Activated naive CD4-positive, alpha-beta T cell (primary cell): ENCODE measurements at places on chromosomes 7 and 10.

DNA sequence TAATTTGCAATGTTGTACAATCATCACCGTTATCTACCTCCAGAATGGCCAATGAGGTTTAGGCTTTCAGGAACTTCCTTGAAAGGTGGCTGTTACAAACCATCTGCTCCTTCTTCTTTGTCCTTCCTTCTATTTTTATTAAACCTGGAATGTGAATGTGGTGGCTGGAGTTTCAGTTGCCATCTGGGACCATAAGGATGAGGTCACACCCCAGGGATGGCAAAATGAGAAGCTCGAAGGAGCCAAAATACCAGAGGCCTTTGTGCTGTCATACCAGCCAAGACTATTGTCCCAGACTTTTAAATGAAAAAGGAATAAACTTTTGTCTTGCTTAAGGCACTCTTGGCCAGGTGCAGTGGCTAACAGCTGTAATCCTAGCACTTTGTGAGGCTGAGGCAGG lies 30.9 kb upstream of the LMTK2 start:
- no peak for DNase-seq

DNA sequence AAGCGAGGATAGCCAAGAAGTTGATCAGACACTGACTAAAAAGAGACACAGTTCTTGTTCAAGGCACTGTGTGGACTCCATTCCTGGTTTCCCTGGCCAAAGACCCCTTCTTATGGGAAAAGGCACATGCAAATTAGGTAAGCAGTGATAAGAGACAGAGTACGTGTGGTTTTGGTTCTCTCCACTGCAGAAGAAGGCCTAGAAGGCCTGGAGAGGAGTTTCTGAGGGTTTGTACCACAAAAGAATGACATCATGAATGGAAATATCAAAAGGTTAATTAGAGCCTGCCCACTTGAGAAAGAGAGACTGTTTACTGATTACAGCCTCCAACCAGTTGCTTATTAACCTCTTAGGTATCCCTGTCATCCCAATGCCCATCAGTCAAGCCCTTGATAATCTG lies 137.5 kb downstream of the ZNF365 start:
- DNase-seq = no peak

DNA sequence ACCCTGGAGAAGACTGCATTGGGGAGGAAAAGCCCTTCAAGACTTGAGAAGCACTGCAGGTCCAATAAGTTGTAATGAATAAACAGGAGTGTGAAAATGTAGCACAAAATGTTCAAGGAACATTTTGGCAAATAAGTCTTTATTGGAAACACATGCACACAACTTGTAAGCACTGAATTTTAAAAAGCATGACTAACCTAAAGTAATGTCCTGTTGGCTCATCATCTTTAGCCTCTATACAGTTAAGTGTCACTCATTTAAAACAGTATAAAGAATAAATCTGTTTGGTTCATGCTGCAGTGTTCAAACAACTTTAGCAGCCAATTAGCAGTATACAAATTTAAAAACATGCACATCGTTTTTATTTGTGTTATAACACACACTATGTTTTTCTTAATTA lies 108.6 kb downstream of the CDK6 start:
- DNase-seq = no peak

DNA sequence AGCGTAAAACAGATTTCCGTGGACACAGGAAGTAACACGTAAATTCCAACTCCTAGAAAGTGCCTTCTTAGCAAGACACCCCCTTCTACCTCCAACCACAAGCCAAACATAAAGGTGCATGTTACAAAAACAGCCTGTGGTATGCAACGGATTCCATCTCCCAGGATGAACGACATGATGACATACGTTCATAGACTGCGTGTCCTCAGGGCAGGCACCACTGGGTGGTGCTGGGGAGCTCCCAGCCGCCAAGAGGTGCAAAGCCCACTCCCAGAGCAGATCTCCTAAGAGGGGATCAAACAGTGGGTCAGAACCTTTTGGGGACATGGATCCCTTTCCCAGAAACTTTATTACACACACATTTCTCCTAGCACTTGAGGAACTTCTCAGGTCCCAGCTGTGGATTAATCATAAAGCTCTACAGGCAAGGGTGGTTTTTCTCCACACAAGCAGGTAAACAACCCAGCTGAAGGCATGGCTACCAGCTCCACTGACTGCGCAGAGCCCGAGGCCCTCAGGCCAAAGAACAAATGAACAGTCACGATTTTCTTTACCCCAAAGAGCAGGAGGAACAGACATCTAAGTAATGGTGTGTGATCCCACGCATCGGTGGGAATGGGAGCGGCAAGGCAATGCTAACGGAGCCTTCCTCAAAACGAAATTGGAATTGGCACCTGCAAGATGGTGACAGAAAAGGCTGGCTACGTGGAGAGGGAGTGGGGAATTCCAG lies 13.8 kb downstream of the PSAP start:
- no peak for DNase-seq

- no peak for DNase-seq
These were observed 200.6 kb downstream of the TWIST1 start for GRCh38 chr7:18916826-18917225.

- no peak for DNase-seq
These were observed 433.0 kb downstream of the ANKRD7 start for GRCh38 chr7:118657391-118658005.

DNA sequence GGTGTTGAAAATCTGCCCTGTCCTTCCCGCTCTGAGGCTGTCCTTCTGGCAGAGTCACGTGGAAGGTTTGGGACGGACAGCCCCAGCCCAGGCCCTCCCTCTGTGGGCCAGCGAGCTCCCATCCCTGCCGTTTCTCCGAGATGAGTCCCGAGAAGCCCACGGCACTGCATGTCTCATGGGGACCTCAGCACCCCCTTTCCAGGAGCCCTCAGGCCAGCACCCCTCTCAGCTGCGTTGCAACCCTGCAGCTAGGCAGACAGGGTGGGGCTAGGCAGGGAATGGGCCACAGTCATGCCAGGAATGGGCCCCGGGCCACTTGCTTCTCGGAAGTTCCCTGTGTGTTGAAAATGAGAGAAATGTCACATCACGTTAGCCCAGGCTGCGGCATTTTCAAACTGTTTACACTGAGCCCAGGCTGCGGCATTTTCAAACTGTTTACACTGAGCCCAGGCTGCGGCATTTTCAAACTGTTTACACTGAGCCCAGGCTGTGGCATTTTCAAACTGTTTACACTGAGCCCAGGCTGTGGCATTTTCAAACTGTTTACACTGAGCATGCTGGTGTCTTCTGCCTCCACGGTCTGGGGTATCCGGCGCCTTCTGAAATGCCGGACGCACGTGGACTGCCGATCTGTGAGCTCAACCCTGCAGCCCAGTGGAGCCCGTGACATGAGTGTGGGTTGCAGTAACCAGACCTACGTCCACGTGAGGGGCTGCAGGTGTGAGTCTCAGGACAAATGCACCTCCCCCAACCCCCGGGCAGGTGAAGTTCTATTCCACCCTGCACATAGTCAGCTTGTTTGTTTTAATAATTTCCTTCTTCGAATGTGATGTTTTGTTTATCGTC lies 42.6 kb downstream of the FAM20C start:
- no peak for DNase-seq

GRCh38 chr10:3612183-3613001 lies 172.6 kb downstream of the KLF6 start:
- DNase-seq = no peak

- no peak for DNase-seq
These were observed 2.2 kb downstream of the IRF5 start for GRCh38 chr7:128939861-128940410.

DNA sequence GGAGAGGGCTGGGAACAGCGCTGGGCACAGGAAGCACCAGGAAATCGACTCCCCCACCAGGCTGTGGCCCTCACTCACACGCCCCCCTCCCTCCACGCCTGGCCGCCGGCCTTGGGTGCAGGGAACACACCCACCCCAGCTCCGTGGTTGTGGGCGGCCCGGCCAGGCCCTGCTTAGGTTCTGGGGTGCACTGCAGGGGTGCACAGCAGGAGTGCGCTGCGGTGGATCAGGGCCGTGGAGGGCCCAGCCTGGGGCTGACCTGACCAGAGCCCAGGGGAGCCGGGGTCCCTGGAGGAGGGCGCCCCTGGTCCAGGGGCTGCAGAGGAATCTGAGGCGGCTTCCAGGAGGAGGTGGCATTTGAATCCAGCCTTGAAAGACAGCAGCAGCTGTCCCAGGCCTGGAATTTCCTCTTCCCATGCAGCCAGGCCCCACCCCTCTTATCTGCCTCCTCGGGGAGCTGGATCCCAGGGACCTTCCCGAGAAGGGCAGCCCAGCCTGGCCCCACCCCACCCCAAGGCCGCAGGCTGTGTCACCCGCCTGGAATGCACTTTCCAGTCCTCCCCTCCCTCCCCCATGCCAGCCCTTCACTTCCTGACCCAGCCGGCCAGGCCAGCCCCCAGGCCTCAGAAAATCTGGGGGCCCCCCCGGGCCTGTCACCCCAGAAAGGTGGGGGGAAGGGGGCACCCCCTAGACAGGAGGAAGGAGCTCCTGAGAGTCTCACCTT lies 18.4 kb upstream of the PDGFA start:
- no peak for DNase-seq

DNA sequence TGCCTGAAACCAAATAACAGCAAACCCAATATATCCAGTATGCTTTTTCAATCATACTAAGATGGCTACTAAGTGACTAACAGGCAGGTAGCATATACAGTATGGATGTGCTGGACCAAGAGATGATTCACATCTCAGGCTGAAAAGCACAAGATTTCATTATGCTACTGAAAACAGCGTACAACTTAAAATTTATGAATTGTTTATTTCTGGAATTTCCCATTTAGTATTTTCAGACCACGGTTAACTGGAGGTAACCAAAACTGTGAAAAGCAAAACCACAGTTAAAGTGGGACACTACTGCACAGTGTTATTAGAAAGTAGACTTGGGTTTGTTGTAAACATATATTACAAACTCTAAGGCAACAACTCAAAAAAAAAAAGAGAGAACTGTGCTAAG lies 91.5 kb downstream of the KMT2C start:
- DNase-seq = no peak

DNA sequence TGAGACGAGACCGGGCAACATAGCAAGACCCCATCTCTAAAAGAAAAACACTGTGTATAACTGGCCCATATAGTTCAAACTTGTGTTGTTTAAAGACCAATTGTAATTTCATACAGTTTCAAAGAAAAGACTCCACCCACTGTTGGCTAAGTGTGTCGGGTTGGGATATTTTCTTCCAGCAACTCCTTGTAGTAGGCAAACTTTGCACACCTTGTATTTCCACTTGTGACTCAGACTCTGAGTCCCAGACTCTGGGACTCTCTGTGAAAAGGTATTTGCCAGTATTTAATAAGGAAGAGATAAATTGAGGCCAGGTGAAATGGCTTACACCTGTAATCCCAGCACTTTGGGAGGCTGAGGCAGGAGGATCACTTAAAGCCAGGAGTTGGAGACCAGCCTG lies 29.3 kb upstream of the RHBDD2 start:
- no peak for DNase-seq

- DNase-seq = no peak
These were observed 124.8 kb downstream of the PPP1R17 start for GRCh38 chr7:31811650-31812461.

GRCh38 chr7:101945034-101945758 lies 127.8 kb downstream of the CUX1 start:
- DNase-seq = no peak

DNA sequence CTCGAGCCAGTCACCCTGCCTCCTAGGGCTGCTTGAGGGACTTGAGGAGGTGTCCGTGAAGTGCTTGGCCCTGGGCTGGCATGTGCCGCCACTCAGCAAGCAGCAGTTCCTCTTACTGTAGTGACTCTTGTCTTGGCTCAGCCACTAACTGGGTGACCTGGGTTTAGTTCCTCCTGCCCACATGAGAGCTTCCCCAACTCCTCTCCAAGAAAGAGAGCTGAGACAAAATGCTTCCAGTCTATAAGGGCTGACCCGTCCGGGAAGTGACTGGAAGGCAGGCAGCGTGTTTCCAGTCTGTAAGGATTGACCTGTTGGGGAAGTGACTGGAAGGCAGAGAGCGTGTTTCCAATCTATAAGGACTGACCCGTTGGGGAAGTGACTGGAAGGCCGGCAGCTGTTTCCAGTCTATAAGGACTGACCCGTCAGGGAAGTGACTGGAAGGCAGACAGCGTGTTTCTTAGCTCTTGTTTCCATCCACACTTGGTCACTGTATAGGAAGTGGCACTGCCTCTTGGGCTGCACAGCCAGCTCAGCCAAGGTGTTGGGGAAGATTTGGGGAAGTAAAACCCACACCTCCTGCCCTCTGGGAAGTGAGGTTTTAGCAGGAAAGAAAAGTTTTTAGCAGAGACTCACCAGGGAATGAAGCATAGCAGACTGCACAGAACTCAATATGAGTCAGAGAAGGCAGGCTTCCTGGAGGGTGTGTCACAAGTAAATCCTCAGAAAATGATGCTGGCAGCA lies 53.3 kb upstream of the PPIF start:
- no peak for DNase-seq

DNA sequence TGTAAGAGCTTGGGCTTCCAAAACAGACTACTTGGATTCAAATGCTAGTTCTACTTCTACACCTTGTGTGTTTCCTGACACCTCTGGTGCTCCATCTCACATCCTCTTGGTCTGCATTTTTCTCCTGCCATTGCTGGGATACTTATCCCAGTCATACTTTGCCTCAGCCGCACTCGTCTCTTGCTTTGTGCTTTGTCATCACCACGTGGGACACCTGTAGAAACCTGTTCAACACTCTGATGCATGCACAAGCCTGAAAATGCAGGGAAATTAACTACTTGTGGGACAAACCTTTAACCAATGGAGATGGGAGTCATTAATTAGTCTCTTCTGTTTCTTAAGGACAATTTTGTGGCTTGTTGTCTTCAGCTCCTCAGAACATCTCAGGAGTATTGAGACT lies 94.2 kb upstream of the PHYHIPL start:
- DNase-seq = no peak

GRCh38 chr10:3213208-3213607 lies 40.6 kb upstream of the PITRM1 start:
- DNase-seq = no peak

DNA sequence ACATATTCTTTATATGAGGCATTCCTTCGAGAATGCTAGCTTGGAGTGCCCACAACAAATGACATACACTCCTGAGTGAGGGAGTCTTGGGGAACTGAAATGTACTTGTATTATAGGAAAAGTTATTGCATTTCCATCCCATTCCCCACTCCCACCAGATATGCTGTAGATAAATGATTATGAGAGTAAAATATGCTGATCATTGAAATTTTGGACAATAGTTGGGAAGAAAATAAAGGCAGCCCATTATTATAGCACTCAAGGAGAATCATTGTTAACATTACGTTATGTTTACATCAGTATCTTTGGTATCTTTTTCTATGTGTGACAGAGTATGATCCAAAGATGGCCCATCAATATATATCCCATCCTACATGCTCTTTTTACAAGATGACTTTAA lies 194.4 kb downstream of the GATA3 start:
- DNase-seq = no peak

DNA sequence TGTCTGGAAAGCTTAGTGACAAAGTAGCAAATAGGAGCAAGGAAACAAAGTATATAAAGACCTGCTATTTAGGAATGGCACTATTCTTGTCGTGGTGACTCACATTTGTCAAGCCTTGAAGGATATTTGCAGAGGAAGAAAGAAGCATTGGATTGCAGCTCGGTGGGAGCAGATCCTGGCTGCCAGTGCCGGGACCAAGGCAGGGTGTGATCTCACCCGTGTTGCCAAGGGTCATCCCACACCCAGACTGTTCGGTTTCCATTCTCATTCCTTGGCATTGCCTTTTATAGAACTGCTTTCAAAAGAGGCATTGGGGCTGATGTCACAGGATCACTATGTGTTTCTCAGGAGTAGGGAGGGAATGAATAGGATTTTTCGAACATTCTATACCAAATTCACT lies 176.2 kb downstream of the GALNT17 start:
- DNase-seq = no peak
